Activated CD4-positive, alpha-beta T cell treated with anti-CD3 and anti-CD28 coated beads, Interleukin-2, amount 10 ng/mL, durations not matched to agents 7 days and 5 days (primary cell): ENCODE measurements at places on chromosomes 6 and 20.
A peak's percentile ranks its signal among the peaks of the same experiment; 100 is the strongest.

DNA sequence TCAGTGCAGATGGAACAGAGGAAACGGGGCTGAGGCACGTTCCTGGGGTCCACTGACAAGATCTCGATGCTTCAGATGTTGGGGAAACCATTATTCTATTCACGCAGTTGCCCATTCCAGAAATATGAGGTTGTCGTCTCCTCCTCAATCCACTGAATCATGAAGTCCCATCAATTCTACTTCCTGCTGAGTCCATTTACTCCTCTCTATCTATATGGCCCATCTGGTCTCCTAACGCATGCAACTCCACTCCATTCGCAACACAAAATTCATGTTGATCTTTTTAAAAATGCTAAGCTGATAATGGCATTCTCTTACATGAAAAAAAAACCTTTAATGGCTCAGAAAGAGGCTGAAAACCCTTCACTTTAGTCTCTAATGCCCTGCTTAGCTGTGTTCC is 37.5 kb downstream of the MAP3K5 start:
- DNase-seq: no peak
- peaks cover 74% of the 10 kb centered on the region for H3K4me1 ChIP-seq
- H3K4me3 ChIP-seq: no peak overlapping the region
- peak overlapping the region; percentile 54 for H3K27ac ChIP-seq
- H3K36me3 ChIP-seq: peaks cover 23% of the 10 kb centered on the region

GRCh38 chr6:167833396-167833763 is 6.7 kb downstream of the AFDN start:
- H3K36me3 ChIP-seq: no peaks in the 10 kb centered on the region
- H3K27me3 ChIP-seq: peaks cover 55% of the 10 kb centered on the region
- H3K4me3 ChIP-seq: peak overlapping the region; percentile 41
- no peak for DNase-seq
- no peak overlapping the region for H3K27ac ChIP-seq
- peaks cover 28% of the 10 kb centered on the region for H3K4me1 ChIP-seq

DNA sequence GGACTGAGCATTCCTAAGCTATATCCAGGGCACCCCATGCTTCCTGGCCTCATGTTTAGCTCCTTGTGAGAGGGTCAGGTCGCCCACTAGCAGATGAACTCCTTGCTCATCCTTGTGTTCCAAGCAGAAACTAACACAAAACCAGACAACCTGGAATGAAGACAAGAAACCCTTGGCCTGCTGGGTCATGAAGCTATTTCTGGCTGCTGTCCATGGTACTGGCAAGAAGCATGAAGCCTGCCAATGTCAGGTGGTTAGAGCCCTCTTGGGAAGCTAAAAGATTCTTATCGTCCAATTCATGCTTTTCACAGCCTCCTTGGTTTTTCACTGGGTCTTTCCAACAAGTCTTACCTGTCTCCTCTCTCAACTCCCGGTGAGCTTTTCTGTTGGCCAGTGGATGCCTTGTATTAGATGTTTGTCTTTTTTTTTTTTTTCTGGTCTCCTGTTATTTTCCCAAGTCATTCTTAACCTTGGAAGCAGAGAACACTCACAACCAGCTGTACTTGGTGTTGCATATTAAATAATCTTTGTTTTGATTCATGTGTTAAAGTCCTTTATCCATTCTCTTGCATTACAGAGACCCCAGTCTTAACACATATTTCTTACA is 180.3 kb downstream of the ANKRD60 start:
- H3K27ac ChIP-seq: no peak overlapping the region
- no peak for DNase-seq
- peaks cover 3% of the 10 kb centered on the region for H3K27me3 ChIP-seq
- H3K4me1 ChIP-seq: no peaks in the 10 kb centered on the region
- H3K4me3 ChIP-seq: no peak overlapping the region
- H3K36me3 ChIP-seq: no peaks in the 10 kb centered on the region

DNA sequence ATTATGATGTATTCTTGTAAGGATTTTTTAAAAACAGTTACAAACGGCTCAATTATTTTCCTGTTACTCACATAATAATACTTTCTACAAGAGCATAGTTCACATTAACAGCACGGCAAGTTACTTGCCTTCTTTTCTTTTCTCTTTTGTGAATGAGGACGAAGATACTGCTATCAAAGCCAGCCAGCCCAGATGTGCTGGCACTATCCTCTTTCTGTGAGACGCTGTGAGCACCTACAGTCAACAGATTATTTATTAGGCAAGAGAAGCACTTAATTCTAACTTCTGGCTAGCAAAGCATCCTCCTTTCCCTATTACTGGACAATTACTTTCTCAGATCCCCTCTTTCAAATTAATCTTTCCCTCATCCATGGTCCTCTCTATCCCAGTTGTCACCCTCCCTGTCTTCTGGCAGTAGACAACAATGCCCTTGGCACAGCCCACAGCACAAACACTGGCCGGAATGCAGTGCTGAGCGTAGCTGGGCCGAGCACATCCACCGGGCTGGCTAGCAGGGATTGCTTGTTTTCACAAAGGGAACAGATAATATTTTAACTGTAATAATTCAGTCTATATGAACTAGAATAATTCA is 262.1 kb downstream of the FOXC1 start:
- no peak overlapping the region for H3K4me3 ChIP-seq
- DNase-seq: no peak
- H3K27me3 ChIP-seq: no peaks in the 10 kb centered on the region
- no peaks in the 10 kb centered on the region for H3K4me1 ChIP-seq
- no peaks in the 10 kb centered on the region for H3K36me3 ChIP-seq
